ENCODE measurements at places on chromosomes 6 and 20.

- no peak for DNase-seq
Measured at GRCh38 chr6:6713657-6714056, 125.1 kb downstream of the LY86 start.

DNA sequence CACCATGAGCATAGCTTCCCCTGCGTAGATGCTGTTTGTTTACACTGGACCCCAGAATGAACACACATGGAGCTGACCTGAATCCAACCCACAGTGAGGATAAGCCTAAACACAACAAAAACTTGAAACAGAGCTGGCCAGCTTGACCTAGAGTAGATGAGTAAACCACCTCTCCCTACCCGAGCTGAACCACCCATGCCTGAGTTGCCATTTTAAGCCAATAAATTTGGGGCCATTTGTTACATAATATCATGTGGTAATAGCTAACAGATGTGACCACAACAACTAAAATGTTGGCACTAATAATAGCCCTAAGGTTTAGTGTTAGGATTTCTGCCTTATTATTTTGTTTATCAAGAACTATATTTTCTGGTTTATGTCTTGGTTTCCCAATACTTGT is 103.2 kb upstream of the GRIK2 start:
- no peak for DNase-seq

GRCh38 chr20:24472426-24472825 is 3.0 kb downstream of the SYNDIG1 start:
- DNase-seq: no peak

- DNase-seq: no peak
Measured at GRCh38 chr6:841569-841968, 148.6 kb upstream of the EXOC2 start.

DNA sequence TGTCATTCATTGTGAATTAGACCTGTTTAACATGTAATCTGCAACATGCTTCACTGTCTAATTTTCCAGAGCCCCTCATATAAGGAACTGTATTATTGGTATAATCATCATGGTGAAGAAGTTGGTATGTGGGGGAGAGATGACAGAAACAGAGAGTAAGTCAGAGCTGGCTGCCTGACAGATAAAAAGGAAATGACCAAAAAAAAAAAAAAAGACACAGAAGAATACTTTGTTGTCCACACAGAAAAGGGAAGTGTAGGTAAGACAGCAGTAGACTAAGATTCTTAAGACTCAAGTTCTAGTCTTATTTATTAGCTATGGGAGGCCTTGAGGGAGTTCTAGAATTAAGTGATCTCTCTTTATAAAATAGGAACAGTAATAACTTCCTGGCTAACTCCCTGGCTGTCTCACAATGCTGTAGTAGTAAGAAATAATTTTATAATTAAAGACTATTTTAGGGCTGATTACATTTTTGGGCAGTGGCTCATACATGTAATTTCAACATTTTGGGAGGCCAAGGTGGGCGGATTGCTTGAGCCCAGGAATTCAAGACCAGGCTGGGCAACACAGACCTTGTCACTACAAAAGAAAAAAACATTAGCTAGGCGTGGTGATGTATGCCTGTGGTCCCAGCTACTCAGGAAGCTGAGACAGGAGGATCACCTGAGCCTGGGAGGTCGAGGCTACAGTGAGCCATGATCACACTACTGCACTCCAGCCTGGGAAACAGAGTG is 102.5 kb downstream of the PRL start:
- DNase-seq: no peak

DNA sequence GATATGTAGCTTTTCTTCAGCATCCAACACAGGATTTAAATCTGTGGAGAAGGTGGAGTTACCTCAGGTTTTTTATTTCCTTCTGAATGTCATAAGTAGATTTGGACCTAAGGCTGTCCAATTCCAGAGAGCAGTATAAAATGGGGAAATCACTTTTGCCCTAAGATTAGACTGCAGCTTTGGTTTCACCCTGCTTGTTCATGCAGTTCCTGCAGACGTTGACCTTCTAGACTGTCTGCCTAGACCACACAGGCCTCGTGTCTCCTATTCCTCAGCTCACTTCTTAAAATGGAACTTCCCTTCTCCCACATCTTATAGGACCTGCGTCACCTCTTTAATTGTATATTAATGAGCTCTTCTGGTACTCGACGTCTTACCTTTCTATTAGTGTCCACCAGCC is 26.0 kb upstream of the C6orf62 start:
- DNase-seq: no peak

DNA sequence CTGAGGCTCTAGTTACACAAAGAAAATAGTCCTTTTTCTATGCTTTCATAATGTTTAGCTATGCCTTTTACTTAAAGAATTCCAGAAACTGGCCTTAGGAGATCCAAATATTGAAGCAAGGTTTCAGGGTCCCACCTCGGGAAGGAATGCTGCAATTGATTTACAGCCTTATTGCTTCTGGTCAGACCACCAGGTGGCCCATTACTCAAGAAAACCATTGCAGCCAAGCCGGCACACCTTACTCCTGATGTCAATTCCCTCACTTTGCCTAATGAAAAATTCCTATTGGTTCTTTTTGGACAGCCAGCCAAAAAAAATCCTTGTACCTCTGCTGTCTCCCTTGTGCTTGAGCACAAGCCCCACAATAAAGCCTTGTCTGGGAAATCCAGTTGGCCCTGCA is 173.9 kb downstream of the LMBRD1 start:
- DNase-seq: no peak

- no peak for DNase-seq
Measured at GRCh38 chr6:152155792-152156191, 348.3 kb downstream of the ESR1 start.

GRCh38 chr6:35488517-35488862 is 8.4 kb downstream of the TEAD3 start:
- DNase-seq: no peak

DNA sequence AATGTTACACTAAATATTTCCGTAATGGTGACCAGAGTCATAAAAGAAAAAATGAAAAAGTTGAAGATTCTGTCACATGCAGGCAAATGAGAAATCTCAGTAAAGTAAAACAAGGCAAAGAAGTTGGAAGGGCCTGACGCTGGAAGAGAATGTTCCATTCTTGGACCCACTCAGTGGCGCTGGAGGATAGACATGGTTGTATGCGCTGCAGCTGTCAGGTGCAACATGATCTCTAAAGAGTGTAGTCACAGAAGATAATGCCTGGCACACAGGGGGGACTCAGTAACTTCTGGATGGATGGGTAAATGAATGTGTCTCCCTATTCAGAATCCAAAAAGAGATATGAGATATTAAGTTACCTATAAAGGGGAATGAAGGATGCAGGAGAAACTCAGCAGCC is 116.3 kb downstream of the FAXC start:
- DNase-seq: no peak

DNA sequence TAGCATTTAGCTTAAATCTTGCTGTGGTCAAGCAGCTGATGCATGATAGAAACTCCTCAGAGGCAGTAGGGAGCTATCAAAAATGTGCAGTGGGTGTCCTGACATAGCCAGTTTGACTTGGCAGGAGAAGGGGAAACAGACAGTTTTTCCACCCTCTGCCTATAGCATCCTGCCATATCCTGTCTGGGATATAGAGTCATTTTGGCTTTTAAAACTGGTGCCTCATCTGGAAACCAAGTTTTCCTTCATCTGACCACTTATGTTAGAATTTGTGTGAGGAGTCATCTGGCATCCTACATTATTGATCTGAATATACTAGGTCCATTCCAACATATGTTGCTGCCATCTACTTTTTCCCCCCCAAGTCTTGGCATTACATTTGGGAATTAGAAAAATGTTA is 284.1 kb downstream of the CD109 start:
- no peak for DNase-seq

DNA sequence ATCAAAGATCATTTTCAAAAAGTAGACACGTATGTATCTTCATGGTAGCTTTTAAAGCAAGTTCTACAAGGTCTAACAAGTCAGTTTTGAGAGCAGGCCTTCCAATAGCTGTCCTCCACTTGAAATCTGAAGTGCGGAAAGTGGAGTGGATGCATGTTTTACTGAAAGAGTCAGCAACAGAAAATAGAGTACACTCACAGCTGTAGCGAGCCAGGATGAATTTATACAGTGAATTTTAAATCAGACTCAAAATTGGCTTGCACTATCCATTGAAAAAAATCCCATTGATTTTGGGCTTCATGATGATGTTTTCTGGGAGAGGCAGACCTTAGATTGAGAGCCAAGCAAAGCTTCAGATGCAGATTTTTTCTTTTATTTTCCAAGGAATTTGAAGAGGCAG is 80.6 kb downstream of the GJA10 start:
- DNase-seq: no peak

DNA sequence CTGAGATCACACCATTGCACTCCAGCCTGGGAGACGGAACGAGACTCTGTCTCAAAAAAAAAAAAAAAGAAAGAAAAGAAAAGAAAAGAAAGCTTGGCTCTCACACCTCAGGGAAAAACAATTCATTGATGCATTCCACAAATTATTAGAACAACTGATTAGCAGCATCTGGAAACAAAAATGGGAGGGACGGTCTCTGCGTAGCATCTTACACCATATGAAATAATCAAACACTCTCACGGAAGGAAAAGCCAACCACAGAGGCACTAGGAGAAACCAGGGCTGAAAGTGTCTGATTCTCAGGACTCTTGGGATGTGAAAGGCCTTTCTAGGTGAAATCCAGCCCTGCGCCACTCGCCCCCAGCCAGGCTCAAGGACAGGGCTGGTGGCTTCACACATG is 2.3 kb upstream of the HELZ2 start:
- DNase-seq: peak; percentile 48

DNA sequence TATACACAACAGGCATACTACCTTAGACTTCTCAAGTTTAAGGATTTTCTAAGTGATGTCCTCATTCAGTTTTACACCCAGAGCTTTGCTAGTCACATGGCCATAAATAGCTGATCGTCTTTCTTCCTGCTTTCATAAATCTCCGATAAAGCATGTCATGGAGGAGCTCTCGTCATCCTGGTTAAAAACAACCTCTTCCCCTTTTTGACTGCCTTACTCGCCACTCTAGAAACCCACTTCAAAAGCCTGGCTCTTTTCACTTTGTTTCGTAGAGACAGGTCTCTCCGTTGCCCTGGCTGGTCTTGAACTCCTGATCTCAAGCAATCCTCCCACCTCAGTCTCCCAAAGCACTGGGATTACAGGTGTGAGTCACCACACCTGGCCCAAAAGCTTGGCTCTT is 67.0 kb upstream of the SMIM29 start:
- no peak for DNase-seq

DNA sequence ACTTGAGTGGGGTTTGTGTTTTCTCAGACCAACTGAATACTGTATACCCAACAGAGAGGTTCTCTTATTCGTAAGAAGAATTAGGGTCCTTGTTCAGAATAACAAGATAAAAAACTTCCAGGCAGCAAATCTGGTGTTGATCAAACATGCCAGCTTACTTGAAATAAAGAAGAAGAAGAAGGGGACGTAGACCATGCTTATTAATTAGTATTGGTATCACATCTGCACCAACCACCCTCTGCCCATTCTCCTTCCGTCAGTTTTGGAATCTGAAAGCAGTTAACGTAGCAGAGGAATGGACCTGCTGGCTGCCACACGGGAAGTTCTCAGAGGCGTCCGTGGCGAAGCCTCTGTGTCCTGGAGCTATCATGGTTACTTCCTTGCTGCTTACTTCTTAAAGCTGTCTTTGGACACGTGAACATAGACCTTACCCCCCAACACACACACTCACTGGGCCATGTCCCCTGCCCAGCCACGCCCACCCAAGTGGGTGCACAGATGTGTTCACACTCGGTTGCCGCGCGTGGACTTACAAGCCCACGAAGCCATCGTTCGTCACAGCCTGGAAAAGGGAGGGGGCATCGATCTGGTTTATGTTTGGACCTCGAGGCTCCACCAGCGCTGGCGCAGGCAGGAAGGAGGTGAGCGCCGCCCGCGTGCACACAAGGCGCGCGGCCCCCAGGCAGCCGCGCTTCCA is 4.1 kb upstream of the DLL1 start:
- DNase-seq: no peak

GRCh38 chr6:142698751-142699150 is 246.2 kb downstream of the HIVEP2 start:
- no peak for DNase-seq
